Endodermal cell (in vitro differentiated cells): ENCODE measurements at places on chromosomes 3 and 15. TPM values are rescaled to one million over a fixed set of nuclear protein-coding genes. Genes with fewer than 3 reads are reported as not detected.

- no peak for DNase-seq
Measured at GRCh38 chr3:185059766-185060165, 93.1 kb downstream of the C3orf70 start.

CCR8 gene
- not detected in 3 replicates for total RNA-seq

UBE3A gene
- total RNA-seq, result 83.5 and 92.2 TPM in 2 replicates

SMCO1 gene
- total RNA-seq, result not detected in 2 replicates
